ENCODE measurements at places on chromosomes 6 and 20.

- DNase-seq: no peak
Measured at GRCh38 chr6:24901698-24902328, 33.9 kb downstream of the RIPOR2 start.

- DNase-seq: peak; percentile 31
Measured at GRCh38 chr6:89281779-89282246, 33.3 kb downstream of the GABRR2 start.

GRCh38 chr6:152206072-152206818 is 398.8 kb downstream of the ESR1 start:
- peak; percentile 32 for DNase-seq

GRCh38 chr6:125904871-125905270 is 51.7 kb upstream of the HINT3 start:
- DNase-seq: no peak

DNA sequence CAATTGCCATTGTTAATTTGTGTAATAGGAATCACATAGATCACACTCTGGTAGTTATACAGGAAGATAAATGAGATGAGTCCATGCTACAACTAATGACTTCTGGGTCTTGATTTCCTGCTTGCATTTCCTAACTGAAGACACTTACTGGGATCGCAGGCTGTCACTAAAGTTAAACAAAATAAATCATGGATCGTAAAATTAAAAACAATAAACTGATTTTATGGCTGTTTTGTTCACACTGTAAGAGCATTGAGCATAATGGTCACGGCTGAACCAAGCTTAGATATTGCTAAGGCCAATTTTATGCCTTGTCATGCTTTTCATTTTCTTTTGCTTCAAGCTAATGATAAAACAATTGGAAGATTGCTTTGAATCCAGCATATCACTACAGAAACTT is 332.5 kb upstream of the CITED2 start:
- no peak for DNase-seq

DNA sequence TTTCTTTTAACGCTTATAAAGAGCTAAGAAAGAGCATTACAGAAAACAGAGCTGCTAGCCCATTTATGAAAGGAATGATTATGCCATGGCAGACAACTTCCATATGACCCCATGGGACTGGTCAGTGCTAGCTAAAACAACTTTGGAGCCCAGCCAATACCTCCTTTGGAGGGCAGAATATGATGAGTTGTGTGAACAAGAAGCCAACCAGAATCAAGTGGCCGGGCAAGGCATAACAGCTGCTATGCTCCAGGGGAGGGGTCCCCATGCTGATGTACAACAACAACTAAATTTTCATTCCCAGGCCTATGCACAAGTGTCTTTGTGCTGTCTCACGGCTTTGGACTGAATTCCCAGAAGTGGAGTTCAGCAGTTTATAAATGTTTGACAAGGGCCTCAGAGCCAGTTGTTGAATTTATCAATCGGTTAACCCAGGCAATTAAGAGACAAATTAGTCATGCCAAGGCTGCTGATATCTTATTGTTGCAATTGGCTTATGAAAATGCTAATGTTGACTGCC is 65.0 kb upstream of the ASCC3 start:
- no peak for DNase-seq

- DNase-seq: no peak
Measured at GRCh38 chr20:37290158-37290810, 829 bp downstream of the MANBAL start.

- DNase-seq: peak; percentile 75
Measured at GRCh38 chr20:7285918-7286556, 518.6 kb downstream of the BMP2 start.

- no peak for DNase-seq
Measured at GRCh38 chr20:5265662-5265985, 51.1 kb downstream of the PROKR2 start.

DNA sequence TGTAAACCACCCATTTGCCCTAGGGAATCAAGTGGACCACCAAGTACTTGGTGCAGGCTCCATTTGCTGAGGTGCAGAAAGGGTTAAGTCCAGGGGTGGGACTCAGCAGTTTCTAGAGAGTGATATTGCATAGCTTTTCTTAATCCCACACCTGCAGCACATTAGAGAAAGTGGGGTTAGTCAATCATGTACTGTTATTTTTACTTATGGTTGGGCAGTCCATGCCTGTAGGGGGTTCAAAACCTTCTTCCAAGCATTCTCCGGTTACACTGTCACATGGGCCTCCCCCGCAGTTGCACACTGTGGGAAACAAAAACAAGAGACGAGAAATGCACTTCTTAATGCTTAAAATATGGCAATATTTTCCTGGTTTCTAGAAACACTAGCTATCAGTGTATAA is 65.5 kb downstream of the LAMA4 start:
- no peak for DNase-seq
